Activated T-helper 17 cell treated with anti-CD3 and anti-CD28 coated beads, Interleukin-2, amount 50 U/mL, for 72 hours (primary cell): ENCODE measurements at places on chromosomes 7 and 10. TPM values are rescaled to one million over a fixed set of nuclear protein-coding genes. Genes with fewer than 3 reads are reported as not detected.

DNA sequence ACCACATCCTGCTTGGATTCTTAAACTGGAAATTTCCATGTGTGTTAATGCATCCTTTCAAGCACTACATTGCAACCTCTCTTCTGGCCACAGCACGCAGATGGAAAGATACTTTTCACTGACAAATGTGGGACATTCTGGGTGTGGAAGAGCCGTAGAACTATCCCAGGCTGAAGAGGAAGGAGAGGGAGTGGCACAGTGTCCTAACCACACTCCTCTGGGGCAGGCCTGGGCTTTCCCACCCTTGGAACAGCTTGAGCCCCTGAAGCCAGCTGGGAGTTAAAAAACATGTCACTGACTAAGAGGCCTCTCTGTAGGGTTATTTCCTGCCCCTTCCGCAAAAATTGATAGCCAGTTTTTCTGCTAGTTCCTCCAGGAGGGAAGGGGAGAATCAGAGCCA is 34.0 kb upstream of the DNMBP start:
- no peak for ATAC-seq
- H3K27me3 ChIP-seq: peaks cover 15% of the 10 kb centered on the region

- ATAC-seq: no peak
- no peaks in the 10 kb centered on the region for H3K4me1 ChIP-seq
- no peak overlapping the region for H3K4me3 ChIP-seq
- H3K36me3 ChIP-seq: no peaks in the 10 kb centered on the region
Measured at GRCh38 chr7:131919920-131920709, 363.7 kb upstream of the PODXL start.

GRCh38 chr10:64505501-64505900 is 984.3 kb downstream of the REEP3 start:
- no peaks in the 10 kb centered on the region for H3K4me1 ChIP-seq
- no peak overlapping the region for H3K4me3 ChIP-seq
- no peaks in the 10 kb centered on the region for H3K36me3 ChIP-seq
- no peak for ATAC-seq
- no peak overlapping the region for H3K27ac ChIP-seq

SPDYE18 gene
- total RNA-seq: not detected

GRCh38 chr7:113806633-113807327 is 112.0 kb downstream of the PPP1R3A start:
- ATAC-seq: no peak
- no peaks in the 10 kb centered on the region for H3K4me1 ChIP-seq
- no peaks in the 10 kb centered on the region for H3K27me3 ChIP-seq
- H3K4me3 ChIP-seq: no peak overlapping the region
- H3K36me3 ChIP-seq: no peaks in the 10 kb centered on the region

DNA sequence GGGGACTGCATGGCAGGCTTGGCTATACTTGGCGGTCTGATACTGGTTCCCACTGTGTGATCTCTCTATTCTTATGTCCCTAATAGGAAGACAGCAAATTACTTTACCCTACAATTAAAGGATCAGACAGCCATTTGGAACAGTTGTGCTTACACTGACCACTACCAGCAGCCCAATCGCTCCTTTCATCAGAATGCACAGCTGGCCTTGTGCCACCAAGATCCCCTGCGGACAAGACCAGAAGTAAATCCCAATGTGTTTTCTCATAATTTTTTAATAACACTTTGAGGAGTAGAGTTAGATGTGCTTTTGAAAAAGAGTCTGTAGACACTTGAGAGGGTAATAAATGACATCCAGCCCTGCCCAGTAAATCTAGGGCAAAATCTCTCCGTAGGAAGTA is 297.2 kb upstream of the ZNF32 start:
- H3K27ac ChIP-seq: no peak overlapping the region
- H3K27me3 ChIP-seq: peaks cover 15% of the 10 kb centered on the region
- H3K4me3 ChIP-seq: no peak overlapping the region
- no peak for ATAC-seq

DNA sequence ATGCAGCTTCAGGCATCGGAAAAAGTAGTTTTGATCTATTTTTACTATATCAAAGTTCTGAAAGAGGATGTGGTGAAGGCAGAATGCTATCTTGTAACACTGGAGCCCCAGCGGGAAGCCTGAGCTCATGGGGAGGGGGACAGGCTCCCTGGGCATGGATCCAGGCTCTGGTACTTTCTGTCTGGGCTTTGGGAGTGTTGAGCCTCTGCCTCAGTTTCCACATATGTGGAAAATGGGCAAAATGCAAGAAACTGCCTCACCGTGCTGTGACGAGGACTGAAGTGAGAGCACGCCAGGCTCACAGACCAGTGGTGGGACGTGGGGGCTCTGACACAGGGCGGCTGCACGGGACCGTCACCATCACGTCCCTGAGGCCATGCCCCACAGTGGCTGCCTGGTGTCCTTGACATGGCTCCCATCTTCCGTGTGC is 182.9 kb upstream of the SHH start:
- peaks cover 6% of the 10 kb centered on the region for H3K4me1 ChIP-seq
- peaks cover 30% of the 10 kb centered on the region for H3K27me3 ChIP-seq
- H3K36me3 ChIP-seq: no peaks in the 10 kb centered on the region
- no peak overlapping the region for H3K4me3 ChIP-seq
- H3K27ac ChIP-seq: no peak overlapping the region

CYP2C18 gene
- not detected for total RNA-seq

AS3MT gene
- not detected for total RNA-seq

GRCh38 chr7:57385668-57386067 is 64.3 kb upstream of the ZNF716 start:
- H3K36me3 ChIP-seq: no peaks in the 10 kb centered on the region
- no peaks in the 10 kb centered on the region for H3K27me3 ChIP-seq
- H3K27ac ChIP-seq: no peak overlapping the region

DNA sequence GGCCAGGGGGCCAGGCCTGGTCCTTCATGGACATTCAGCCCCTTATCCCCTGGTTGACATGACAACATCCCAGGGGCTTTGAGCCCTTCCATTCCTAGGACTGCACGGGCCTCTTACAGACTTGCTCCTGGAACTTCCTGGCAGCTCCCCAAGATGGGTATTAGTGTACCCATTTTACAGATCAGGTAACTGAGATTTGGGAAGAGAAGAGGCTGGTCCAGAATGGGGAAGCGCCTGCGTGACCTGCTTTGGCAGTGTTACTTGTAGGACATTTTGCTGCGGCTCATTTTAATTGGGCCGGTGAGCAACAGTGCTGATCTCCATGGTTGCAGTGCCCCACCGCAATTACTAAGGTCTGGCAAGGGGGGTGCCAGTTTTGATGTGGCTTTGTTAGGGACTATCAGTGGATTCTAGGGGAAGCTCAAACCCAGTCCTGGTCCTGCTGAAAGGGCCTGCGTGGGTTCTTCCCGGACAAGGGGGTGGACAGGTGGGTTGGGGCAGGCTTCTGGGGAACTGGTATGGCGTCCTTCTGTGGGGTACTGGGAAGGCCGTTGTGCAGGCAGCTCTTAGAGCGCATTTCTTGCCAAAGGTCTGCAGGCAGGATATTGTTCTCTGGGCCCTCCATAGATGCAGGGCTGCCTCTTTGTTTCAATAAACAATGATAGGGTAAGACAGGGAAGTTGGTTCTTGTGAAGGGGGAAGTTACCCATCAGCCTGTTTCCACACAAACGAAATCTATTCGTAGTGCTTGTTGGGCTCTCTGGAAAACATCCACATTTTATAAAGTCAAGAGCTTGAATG is 137.6 kb downstream of the RGS10 start:
- H3K36me3 ChIP-seq: no peaks in the 10 kb centered on the region
- no peak for ATAC-seq
- no peak overlapping the region for H3K27ac ChIP-seq
- no peak overlapping the region for H3K4me3 ChIP-seq
- H3K4me1 ChIP-seq: no peaks in the 10 kb centered on the region

GRCh38 chr7:985915-986741 is 3.1 kb downstream of the CYP2W1 start:
- H3K4me1 ChIP-seq: no peaks in the 10 kb centered on the region
- no peak overlapping the region for H3K4me3 ChIP-seq
- ATAC-seq: no peak
- peaks cover 3% of the 10 kb centered on the region for H3K27me3 ChIP-seq

- no peaks in the 10 kb centered on the region for H3K4me1 ChIP-seq
- peaks cover 3% of the 10 kb centered on the region for H3K27me3 ChIP-seq
- H3K4me3 ChIP-seq: no peak overlapping the region
Measured at GRCh38 chr10:13871776-13872175, 285.0 kb downstream of the PRPF18 start.

MPP7 gene
- total RNA-seq: 5.8 TPM

GHRHR gene
- total RNA-seq: not detected

ITIH5 gene
- total RNA-seq: not detected

DNA sequence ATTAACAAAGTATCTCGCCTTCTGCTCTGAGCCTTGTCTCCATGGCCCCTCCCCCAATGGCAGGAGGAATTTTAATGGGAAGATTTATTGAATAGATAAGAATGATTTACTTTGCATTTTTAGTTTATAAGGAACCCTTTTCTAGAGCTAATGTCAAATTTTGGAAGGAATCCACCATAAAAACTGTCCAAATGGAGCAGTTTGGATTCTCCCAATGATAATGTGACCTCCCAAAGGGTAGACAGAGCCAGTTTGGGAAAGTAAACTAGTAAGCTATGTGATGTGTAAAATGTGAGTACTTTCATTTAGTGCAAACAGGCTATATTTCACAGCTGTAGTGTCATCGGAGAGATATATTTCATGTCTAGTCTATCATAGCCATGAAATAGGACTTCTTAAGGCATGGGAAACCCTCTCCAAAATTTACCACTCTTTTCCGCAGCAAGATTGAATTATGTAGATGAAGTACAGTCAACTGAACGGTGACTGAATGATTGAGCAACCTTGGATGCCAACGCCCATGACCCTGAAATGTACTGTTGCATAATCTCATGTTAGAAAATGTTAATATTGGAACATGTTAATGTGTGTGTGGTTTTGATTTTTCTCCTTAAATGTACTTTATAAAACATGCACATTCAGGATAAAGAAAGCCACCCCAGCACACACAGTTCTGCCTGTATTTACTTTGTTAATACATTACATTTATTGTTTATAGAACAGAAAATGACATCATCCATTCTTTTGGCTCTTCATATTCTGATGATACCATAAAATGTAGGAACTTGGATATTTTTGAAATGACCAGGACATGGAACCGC is 140.6 kb downstream of the NRP1 start:
- no peak for ATAC-seq
- no peaks in the 10 kb centered on the region for H3K36me3 ChIP-seq
- H3K27ac ChIP-seq: no peak overlapping the region
- no peaks in the 10 kb centered on the region for H3K4me1 ChIP-seq

DNA sequence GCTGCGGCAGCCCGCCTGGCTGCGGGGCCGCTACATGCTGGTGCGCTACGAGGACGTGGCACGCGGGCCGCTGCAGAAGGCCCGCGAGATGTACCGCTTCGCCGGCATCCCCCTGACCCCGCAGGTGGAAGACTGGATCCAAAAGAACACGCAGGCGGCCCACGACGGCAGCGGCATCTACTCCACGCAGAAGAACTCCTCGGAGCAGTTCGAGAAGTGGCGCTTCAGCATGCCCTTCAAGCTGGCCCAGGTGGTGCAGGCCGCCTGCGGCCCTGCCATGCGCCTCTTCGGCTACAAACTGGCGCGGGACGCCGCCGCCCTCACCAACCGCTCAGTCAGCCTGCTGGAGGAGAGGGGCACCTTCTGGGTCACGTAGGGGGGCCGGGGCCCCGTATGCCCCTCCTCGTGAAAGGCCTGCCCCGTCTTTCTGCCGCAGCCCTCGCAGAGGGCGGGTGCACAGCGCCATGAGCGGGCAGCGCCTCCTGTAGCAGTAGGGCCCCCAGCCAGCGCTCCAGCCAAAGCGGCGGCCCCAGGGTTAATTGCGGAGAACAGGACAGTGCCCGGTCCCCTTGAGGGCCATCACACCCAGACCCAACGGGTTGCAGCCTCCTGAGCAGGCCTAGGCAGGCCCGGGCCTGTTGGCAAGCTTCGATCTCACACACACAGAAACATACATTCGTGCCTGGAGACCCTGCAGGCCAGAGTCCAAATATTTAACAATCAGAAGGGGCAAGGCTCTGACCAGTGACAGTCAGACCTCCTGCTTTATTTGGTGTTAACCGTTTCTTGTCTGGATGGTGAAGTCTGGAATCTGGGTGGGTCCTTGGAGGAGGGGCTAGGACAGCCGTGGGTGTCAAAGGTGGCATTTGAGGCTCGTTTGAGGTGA is 44.1 kb downstream of the CHST3 start:
- H3K27me3 ChIP-seq: no peaks in the 10 kb centered on the region
- no peak overlapping the region for H3K27ac ChIP-seq
- no peak overlapping the region for H3K4me3 ChIP-seq
- no peaks in the 10 kb centered on the region for H3K36me3 ChIP-seq
- no peaks in the 10 kb centered on the region for H3K4me1 ChIP-seq

- no peak for ATAC-seq
- H3K4me1 ChIP-seq: no peaks in the 10 kb centered on the region
- peaks cover 7% of the 10 kb centered on the region for H3K27me3 ChIP-seq
Measured at GRCh38 chr7:13262929-13263530, 575.6 kb downstream of the ARL4A start.

DNA sequence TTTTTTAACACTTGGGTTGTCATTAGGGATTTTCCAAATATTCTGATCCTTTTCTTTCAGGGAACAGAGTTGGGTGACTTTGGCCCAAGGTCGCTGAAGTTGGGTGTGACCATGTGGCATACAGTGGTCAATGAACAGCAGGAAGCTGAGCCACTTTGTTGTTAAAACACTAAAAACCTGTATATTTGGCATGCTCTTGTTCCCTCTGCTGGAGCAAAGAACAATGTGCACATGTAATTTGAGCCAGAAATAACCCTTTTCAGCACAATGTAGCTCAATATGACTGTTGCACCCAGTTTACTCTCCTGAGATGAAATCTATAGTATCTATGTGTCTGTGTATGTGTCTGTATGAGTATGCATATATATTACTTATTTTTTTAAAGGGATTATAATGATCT is 74.9 kb downstream of the ADCYAP1R1 start:
- H3K4me1 ChIP-seq: peaks cover 3% of the 10 kb centered on the region
- no peak overlapping the region for H3K4me3 ChIP-seq
- no peak overlapping the region for H3K27ac ChIP-seq
- H3K36me3 ChIP-seq: no peaks in the 10 kb centered on the region
- H3K27me3 ChIP-seq: peaks cover 15% of the 10 kb centered on the region

DNA sequence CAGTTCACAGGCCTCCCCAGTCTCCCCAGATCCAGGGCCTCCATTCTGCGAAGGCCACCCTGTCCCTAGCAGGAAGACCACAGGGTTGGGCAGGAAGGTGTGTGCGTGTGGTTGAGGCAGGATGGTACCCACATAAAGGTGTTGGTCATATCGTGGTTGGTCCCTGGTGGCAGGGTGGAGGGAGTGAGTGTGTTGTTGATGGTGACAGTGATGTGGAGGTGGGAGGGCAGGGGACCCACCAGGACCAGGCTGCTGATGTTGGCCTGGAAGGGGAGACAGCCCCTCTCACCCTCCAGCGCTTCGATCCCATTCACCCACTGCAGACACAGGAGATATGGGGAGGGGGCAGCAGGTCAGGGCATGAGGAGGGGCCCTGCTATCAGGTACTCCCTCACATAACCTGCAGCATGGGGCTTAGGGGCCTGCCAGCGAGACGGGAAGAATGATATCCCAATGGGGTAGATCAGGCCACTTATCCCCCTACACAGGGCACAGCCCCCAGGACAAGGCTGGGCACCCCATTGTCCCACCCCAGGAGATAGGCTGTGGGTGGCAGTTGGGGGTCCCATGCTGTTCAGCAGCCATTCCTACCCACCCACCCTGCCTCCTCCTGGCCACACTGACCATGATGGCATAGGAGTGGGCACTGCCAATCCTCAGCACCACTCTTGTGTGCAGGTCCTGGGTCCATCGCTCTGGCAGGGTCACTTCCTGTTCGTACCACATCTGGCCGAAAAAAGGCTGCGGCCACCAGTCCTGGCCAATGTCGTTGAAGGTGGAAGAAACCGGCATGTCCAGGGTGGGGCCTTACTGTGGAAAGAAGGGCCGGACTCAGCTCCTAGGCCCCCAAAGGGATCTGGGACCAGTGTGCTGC is 69.0 kb upstream of the ZNF479 start:
- H3K4me3 ChIP-seq: no peak overlapping the region
- H3K27me3 ChIP-seq: no peaks in the 10 kb centered on the region
- H3K36me3 ChIP-seq: no peaks in the 10 kb centered on the region
